Hepatocyte (in vitro differentiated cells): ENCODE measurements at places on chromosomes 3 and 15. TPM values are rescaled to one million over a fixed set of nuclear protein-coding genes. Genes with fewer than 3 reads are reported as not detected.
A peak's percentile ranks its signal among the peaks of the same experiment; 100 is the strongest.

DNA sequence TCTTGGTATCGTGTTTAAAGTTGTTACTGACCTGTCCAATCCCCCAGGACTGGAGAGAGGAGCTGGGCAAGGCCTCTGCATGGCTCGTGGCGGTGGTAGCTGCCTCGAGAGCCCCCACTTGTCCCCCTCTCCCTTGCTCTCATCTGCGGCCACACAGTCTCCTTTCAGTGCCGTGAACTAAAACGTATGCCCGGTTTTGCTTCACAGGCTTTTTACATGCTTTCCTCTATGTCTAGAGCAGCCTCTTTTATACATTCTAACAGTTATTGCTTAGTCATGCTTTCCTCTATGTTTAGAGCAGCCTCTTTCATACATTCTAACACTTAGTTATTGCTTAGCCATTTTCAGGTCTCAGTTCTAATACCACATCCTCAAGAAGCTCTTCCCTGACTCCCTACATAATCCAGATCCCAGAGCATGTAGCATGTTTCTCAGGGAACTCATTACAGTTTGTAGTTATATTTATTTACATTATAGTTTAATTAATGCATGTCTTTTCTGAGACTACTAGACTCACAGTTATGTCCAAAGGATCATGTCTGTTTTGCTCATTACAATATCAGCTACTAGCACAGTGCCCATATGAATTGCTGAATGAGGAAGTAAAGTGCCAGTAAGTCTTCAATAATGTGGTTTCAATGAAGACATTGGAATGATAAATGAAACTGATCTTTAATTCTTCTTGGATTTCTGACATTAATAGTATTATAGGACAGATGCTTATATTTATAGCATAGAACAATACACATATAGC lies 66.5 kb upstream of the TBL1XR1 start:
- H3K36me3 ChIP-seq = no peaks in the 10 kb centered on the region
- H3K4me1 ChIP-seq = peaks cover 12% of the 10 kb centered on the region
- H3K27me3 ChIP-seq = no peaks in the 10 kb centered on the region

DNA sequence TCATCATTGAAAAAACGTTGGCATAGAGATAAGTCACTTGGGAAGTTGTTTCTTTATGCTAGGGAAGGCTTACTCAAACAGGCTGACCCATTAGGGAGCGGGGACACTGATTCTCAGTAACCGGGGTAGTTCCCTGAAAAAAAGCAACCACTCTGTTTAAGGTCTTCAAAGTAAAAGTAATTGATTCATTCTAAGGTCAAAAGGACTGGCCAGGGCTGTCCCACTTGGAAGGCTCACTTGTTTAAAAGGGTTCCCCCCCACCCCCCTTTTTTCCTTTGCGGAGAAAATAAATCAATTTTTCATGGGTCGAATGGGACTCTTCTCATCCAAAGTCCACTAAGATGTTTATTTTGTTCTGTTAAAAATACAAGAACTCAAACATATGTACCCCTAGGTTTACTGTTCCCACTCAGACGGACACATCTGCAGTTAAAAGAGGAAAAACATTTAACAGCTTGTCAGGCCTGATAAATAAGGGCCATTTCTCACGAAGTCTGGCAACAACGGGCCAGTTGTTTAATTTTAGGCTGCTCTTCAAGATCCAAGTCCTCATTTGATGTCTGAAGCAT lies 53.0 kb downstream of the ARHGEF3 start:
- no peak overlapping the region for H3K27ac ChIP-seq
- no peaks in the 10 kb centered on the region for H3K27me3 ChIP-seq
- peaks cover 4% of the 10 kb centered on the region for H3K36me3 ChIP-seq

GRCh38 chr15:83378921-83379578 lies 68.1 kb upstream of the SH3GL3 start:
- H3K27ac ChIP-seq = no peak overlapping the region
- peaks cover 11% of the 10 kb centered on the region for H3K27me3 ChIP-seq
- H3K4me1 ChIP-seq = no peaks in the 10 kb centered on the region

DNA sequence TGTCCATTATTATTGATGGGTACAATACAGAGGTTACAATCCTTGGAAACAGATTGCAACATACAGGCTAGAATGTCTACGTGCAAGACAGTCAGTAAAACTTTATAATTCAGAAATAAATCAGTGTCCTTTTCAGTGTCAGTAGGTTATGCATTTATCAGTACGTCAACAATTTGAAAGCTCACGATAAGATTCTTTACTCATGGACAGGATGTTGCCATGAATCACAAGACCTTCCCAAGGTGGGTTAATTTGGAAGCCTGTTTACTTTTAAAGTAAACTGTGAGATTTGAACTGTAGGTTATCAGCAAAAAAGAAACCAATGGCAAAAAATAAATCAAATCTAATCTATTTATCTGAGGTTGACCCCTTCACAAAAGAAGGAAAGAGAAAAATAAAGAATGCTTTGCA lies 243.9 kb upstream of the AGTR1 start:
- peaks cover 8% of the 10 kb centered on the region for H3K4me1 ChIP-seq
- no peak overlapping the region for H3K4me3 ChIP-seq
- peak; percentile 9 for DNase-seq
- no peaks in the 10 kb centered on the region for H3K36me3 ChIP-seq
- peak overlapping the region; percentile 33 for H3K27ac ChIP-seq
- no peaks in the 10 kb centered on the region for H3K27me3 ChIP-seq

- no peaks in the 10 kb centered on the region for H3K27me3 ChIP-seq
- H3K36me3 ChIP-seq = no peaks in the 10 kb centered on the region
- DNase-seq = no peak
Measured at GRCh38 chr3:33915796-33916546, 117.5 kb downstream of the PDCD6IP start.

GRCh38 chr3:111577798-111578685 lies 17.1 kb downstream of the ZBED2 start:
- H3K36me3 ChIP-seq = no peaks in the 10 kb centered on the region
- H3K4me3 ChIP-seq = no peak overlapping the region
- no peak overlapping the region for H3K27ac ChIP-seq

- H3K36me3 ChIP-seq = no peaks in the 10 kb centered on the region
- H3K4me1 ChIP-seq = peaks cover 5% of the 10 kb centered on the region
- DNase-seq = no peak
- H3K27ac ChIP-seq = no peak overlapping the region
- no peaks in the 10 kb centered on the region for H3K27me3 ChIP-seq
Measured at GRCh38 chr15:50224606-50225005, 40.9 kb downstream of the HDC start.

- H3K27ac ChIP-seq = peak overlapping the region; percentile 83
- no peaks in the 10 kb centered on the region for H3K27me3 ChIP-seq
- H3K36me3 ChIP-seq = no peaks in the 10 kb centered on the region
- no peak overlapping the region for H3K4me3 ChIP-seq
- H3K4me1 ChIP-seq = peaks cover 19% of the 10 kb centered on the region
Measured at GRCh38 chr15:57322602-57323250, 53.6 kb upstream of the CGNL1 start.

GRCh38 chr3:5488771-5489170 lies 301.3 kb downstream of the EDEM1 start:
- no peaks in the 10 kb centered on the region for H3K27me3 ChIP-seq
- H3K27ac ChIP-seq = no peak overlapping the region
- H3K36me3 ChIP-seq = no peaks in the 10 kb centered on the region
- DNase-seq = no peak
- H3K4me3 ChIP-seq = no peak overlapping the region
- no peaks in the 10 kb centered on the region for H3K4me1 ChIP-seq

- H3K27me3 ChIP-seq = no peaks in the 10 kb centered on the region
- no peak overlapping the region for H3K27ac ChIP-seq
- DNase-seq = no peak
- H3K4me3 ChIP-seq = no peak overlapping the region
- no peaks in the 10 kb centered on the region for H3K36me3 ChIP-seq
Measured at GRCh38 chr3:70393881-70394612, 81.6 kb upstream of the MDFIC2 start.

GRCh38 chr15:51883271-51883837 lies 53.9 kb downstream of the TMOD3 start:
- no peak overlapping the region for H3K27ac ChIP-seq
- DNase-seq = no peak
- H3K27me3 ChIP-seq = no peaks in the 10 kb centered on the region
- no peak overlapping the region for H3K4me3 ChIP-seq

DNA sequence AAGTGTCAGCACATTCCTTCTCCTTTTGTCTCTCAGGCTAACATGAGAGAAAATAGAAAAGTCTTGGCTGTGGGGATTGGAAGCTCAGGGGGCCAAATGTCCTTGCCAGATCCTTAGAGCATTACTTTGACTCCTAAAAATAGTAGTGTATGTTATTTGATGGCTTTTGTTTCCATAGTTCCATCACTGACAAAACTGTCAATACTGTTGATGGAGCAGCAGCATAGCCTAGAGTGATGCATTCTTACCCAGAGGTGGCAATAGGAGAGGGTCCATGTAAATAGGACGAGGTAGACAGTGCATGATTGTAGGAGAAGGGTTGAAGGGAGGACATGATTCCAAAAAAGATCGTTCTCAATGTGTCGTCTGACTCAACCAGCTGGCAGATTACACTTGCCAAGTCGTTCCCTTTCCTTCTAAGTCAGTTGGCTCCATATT lies 282.7 kb upstream of the TPRG1 start:
- DNase-seq = no peak
- H3K4me1 ChIP-seq = no peaks in the 10 kb centered on the region
- no peaks in the 10 kb centered on the region for H3K27me3 ChIP-seq

DNA sequence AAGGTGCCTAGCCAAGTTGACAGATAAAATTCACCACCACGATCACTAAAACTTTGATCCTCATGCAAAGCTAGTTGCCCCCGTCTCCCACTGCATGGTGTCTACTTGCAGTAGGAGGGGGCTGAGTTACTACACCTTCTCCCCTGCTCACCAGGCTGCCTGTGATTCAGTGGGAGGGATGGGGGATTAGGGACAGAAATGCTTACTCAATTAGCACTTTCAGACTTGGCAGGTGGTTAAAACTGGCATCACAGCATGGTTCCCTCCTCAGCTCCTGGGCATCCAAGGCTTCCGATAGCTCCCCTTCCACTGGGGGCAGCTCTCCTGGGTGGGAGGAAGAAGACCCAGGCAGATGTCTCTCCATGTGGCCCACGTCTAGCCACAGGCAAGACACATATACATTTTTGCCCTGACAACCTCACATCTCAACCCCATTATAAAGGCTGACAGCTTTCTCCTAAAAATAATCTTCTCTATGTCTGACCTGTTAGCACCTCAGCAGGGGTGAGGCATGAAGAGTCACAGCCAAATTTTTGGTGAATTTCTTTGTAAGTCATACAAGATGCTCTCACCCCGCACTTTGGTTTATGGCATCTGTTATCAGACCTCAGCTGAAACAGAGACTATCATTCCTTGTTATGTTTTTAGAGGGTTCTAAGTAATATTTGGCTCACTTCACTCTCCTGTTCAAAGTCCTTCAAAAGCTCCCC lies 369.0 kb downstream of the SV2B start:
- DNase-seq = no peak
- no peaks in the 10 kb centered on the region for H3K4me1 ChIP-seq
- H3K36me3 ChIP-seq = no peaks in the 10 kb centered on the region
- no peaks in the 10 kb centered on the region for H3K27me3 ChIP-seq
- no peak overlapping the region for H3K4me3 ChIP-seq

DNA sequence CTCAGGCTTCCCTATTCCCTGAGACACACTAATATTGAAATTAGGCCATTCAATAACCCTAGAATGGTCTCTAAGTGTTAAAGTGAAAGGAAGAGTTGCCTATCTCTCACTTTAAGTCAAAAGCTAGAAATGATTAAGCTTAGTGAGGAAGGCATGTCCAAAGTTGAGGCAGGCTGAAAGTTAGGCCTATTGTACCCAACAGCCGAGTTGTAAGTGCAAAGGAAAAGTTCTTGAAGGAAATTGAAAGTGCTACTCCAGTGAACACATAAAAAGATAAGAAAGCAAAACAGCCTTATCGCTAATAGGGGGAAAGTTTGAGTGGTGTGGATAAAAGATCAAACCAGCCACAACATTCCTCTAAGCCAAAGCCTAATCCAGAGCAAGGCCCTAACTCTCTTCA lies 117.9 kb upstream of the SPATA12 start:
- no peak overlapping the region for H3K4me3 ChIP-seq
- DNase-seq = no peak
- H3K27me3 ChIP-seq = no peaks in the 10 kb centered on the region
- no peak overlapping the region for H3K27ac ChIP-seq
- no peaks in the 10 kb centered on the region for H3K36me3 ChIP-seq
- H3K4me1 ChIP-seq = no peaks in the 10 kb centered on the region

DNA sequence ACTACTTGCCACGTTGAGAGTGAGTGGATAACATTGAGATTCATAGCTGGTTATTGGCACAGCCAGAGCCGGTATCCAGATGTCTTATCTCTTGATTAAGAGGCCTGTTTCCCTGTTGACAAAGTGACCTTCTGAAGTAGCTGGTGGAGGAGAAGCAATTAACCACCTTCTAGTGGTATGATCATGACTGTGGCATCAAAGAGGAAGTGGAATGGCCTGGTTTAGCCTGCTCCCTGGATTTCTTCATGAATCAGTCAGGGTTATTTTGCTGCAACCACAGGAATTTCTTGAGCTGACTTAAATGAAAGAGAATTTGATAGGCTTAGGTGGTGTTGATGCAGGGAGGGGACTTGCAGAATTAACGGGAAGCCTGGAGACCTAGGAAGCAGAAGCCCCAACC lies 398.3 kb downstream of the MFSD1 start:
- H3K4me1 ChIP-seq = no peaks in the 10 kb centered on the region
- no peak overlapping the region for H3K27ac ChIP-seq
- no peaks in the 10 kb centered on the region for H3K36me3 ChIP-seq
- no peaks in the 10 kb centered on the region for H3K27me3 ChIP-seq
- no peak for DNase-seq

The TMEM207 gene
- 2.1 and 2.9 TPM in 2 replicates for total RNA-seq

The FBLN2 gene
- total RNA-seq = 73.8 and 75.8 TPM in 2 replicates

The CLEC3B gene
- total RNA-seq = 0.64 and 1.3 TPM in 2 replicates

The STRC gene
- total RNA-seq = 0.23 and 0.44 TPM in 2 replicates

The NR1I2 gene
- 7.0 and 7.1 TPM in 2 replicates for total RNA-seq

The FBN1 gene
- total RNA-seq = 172 and 199 TPM in 2 replicates

The PARP15 gene
- total RNA-seq = 0.32 and 0.63 TPM in 2 replicates

The DISP2 gene
- total RNA-seq = 0.12 and 1.0 TPM in 2 replicates

The CLDN16 gene
- total RNA-seq = 0.77 and 1.3 TPM in 2 replicates

The SCAANT1 gene
- not detected in 2 replicates for total RNA-seq

The COL6A5 gene
- total RNA-seq = 0.08 and 1.1 TPM in 2 replicates

The NTRK3 gene
- 3.6 and 4.9 TPM in 2 replicates for total RNA-seq

The SI gene
- 77.3 and 78.4 TPM in 2 replicates for total RNA-seq

The KIF7 gene
- 3.0 and 5.3 TPM in 2 replicates for total RNA-seq

The LRTM1 gene
- total RNA-seq = 0.52 TPM in 1 of 2 replicates, not detected in the other

The MYO1E gene
- 98.2 and 111 TPM in 2 replicates for total RNA-seq
